Islet precursor cell (in vitro differentiated cells): ENCODE measurements at places on chromosomes 1 and 21.

DNA sequence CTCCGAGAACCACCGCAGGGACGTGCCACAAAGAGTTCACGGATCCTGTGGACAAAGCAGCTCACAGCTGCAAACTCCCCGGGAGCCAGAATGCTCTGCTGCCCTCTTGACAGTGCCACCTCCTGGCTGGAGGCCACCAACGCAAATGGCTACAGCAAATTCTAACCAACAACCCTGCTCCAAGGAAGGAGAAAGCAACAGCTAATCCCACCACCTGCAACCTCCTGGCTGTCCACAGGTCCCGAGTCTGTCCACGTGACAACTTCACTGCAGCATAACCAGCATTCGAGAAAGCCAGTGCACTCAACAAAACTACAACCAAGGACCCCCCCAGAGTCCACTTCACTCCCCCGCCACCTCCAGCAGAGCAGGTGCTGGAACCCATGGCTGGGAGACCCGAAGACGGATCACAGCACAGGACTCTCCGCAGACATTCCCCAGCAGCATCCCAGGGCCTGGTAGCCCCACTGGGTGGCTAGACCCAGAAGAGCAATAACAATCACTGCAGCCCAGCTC is 17.3 kb downstream of the POFUT2 start:
- peak; percentile 52 for DNase-seq

GRCh38 chr1:5670590-5671350 is 321.5 kb downstream of the NPHP4 start:
- DNase-seq: no peak

GRCh38 chr21:26137379-26138060 is 33.0 kb downstream of the APP start:
- DNase-seq: no peak

DNA sequence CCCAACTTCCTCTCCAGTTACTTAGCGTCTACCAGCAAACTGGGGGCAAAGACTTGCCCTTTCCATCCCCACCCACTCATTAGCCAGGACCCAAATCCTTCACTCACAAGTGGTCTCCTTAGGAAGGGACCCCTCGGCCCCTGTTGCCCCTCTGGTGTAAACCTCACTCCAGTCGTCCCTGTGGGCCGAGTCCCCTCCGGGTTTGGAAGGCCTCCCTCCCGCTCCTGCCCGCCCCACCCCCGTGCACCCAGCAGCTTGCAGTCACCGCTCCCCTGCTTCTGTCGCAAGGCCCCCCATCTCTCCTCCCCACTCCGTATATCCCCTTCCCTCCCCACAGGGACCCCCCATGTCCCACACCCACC is 1.2 kb downstream of the EFHD2 start:
- DNase-seq: no peak

DNA sequence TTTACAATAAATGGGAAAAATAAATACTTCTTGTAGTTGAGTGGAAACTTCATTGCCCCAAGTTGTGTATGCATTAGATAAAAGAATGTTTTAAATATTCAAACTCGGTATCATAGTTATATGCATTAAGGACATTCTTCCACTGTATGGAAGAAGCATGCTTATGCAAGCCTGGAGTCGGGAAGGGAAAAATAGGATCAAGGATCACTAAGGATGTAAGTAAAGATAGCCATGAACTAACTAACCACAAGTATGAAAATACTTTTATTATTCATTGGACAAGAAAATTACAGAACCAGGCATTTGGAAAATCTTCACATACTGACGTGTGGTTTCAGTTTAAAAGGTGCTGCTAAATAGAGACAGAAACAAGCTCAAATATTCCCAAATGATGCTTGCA is 26.9 kb upstream of the DPYD start:
- no peak for DNase-seq

DNA sequence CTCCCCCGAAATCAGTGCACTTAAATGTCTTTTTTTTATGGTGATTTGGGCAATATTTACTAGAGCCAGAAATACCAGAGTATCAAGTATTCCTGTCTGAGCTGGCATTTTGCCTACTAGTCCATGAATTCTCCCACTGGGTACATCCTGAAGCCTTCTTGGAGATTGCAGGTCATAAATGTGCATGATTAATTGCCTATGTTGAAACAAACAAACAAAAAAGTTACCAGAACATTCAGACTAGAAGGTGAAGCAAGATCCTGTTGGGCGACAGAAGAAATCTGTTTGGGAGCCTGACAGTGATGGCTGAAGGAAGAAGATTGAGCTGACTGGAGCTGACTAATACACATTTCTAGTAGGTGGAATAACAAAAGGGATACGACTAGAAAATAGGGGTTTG is 127.4 kb upstream of the NRIP1 start:
- DNase-seq: no peak

DNA sequence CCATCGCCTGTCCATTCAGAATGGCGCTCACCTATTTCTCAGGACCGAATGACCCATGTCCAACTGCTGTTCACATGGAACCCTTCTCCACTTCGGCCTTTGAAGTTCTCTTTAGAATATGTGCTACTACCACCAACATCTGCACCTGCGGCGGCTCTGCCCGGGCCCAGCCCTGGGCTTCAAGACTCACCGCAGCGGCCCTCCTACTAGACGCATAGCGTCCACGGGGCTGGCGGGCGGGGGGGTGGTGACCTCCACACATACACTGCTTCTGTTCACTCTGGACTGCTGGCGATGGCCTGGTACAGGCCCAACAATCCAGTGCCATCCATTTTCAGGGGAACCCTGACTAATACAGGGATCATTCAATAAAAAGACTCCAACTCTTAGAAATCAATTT is 394.2 kb downstream of the VAV3 start:
- no peak for DNase-seq

DNA sequence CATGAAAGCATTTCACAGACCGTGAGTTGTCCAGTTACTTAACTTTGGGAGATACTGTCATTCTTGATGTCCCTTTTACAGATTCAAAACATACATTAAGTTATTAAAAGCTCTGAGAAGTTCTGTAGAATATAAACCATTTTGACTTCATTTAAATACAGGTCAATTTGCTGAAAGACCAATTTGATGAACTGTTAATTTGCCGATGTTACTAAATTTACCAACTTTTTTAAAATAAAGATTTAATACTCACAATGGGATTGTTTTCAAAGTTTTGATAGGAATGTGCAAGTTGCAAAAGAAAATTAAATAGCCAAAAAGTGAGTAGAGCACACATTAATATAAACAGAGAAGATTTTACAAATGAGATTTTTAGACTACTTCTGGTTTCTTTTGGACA is 666.1 kb downstream of the SMYD3 start:
- DNase-seq: no peak

- DNase-seq: no peak
Measured at GRCh38 chr21:33849834-33850233, 65.8 kb downstream of the ATP5PO start.

DNA sequence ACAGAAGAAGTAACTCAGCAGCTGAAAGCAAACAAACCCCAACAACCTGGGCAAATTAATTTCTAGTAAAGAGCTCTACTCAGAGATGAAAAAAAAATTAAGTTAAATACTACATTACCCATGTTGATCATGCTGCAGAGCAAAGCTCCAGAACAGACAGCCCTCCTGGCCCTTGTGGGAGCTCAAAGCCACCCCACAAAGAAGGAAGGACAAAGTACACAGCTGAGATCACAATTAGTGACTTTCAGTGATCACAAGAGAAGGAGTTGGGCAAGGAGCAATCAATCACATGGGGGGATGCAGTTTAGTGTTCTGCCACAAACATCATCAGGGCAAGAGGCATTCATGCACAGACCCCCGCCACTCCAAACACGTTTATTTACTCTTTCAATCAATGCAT is 114.2 kb downstream of the DAB1 start:
- DNase-seq: no peak

DNA sequence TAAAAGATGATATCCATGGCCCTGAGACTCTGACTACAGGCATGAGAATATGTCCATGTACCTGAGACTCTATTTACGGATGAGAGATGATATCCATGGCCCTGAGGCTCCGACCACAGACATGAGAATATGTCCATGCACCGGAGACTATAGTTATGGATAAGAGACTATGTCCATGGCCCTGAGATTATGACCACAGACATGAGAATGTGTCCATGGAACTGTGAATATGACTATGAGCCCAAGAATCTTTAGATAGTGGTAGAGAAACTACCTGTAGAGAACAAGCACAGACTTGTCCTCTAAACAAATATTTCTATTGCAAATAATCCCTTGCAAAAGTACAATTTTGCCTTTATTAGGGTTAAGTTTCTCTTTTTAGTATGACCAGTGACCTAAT is 263.2 kb downstream of the PCP4 start:
- DNase-seq: no peak

DNA sequence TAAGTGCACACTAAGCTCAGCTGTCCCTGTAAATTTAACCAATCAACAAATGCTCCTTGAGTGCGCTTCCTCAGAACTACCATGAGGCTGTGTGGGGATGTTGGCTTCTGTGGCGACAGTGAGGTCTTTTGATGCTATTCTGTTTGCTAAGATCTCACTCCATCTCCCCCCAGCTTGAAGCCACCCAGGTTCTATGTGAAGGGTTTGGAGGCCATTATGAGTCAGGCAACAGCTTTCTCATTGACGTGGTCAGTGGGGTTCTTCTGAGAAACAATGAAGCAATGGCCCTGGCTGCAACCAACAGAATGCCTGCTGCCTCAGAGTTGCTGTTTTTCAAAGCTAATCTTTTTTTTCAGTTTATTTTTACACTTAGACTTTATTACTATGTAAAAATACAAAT is 205.5 kb downstream of the PTBP2 start:
- DNase-seq: no peak

- DNase-seq: no peak
Measured at GRCh38 chr1:168634951-168635532, 58.6 kb downstream of the XCL1 start.

DNA sequence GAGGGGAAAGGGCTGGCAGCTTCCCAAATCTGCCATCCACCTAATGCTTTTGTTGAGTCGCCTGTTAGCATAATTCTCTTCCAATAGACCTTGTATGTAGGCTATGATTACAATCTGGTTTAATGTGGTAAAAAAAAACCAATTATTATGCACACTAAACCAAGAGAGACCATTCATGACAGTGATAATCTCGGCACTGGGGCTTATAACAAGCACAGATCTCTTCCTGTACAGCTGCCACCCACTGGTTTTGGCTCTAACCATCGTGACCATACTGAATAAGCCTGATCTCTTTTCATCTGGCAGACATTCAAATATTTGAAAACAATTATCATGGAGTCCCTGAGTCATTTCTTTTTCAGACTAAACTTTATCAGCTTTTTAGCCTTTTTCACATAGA is 12.0 kb upstream of the SYT14 start:
- DNase-seq: no peak

- DNase-seq: no peak
Measured at GRCh38 chr1:157370698-157371097, 181.6 kb downstream of the FCRL5 start.

DNA sequence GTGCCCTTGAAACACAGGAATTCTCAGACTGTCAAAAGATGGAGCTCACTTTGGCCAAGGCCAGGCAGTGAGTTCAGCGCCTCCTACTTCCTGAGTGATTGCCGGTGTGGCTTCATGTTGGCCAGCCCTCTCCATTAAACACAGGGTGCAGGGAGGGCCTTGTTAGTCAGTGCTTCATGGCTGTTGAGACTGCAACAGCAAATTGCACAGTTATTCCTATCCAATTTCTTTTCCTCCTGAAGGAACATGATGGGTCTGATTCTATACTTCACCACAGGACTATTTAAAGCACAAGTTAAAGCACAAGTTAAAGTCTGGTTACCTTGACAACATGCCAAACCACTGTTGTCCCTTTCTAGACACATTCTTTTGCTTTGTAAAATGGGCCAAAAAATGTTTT is 156.6 kb downstream of the SIPA1L2 start:
- DNase-seq: peak; percentile 71
